ENCODE measurements at places on chromosomes 16 and 17.

DNA sequence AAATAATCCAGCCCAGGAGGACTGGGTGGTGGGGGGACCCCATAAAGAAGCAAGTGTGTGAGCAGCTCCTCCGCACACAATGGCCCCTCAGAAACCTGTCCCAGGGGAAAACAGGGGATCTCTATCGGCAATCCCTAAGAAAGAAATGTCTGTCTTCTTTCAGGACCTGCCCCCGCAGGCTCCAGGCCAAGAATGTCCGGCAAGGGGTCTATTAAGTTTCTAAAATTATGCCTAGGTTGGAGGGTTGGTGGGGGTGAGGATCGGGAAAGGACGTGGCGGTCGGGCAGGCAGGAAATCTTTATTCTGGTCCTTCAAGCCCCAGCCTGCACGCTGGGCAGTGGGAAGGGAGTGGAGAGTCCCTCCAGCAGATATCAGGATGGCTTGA lies 23.4 kb upstream of the LITAF start:
- no peak for DNase-seq

GRCh38 chr17:44543213-44543904 lies 13.9 kb upstream of the FZD2 start:
- DNase-seq, result no peak

DNA sequence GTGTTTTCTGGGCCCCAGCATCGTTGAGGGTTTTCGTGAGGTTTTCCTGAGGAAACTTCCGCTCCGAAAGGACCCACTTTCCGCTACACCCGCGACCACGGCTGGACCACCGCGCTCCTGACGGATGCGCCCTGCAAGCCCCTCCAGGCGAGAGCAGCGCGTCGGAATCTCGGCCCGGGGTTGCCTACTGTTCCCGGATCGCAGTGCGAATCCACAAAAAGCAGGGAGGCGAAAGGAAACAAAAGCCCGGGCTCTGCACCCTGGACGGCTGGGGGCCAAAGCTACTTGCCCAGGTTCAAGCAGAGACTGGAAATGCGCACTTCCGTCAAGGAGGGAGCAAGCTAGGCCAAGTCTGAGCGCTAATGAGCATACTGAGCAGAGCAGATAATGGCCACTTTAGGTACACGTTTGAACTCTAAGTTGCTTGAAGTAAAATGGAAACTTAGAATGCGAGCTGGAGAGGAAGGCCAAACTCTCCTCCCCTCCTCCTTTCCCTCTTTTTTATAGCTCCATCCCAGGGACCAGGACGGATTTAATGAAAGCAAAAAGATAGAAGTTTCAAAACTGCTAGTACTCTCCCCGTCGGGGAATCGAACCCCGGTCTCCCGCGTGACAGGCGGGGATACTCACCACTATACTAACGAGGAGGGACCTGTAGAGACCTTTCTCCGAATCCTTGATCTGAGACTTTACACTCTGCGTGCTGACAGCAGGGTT lies 11.4 kb upstream of the AURKB start:
- DNase-seq, result peak; percentile 92

DNA sequence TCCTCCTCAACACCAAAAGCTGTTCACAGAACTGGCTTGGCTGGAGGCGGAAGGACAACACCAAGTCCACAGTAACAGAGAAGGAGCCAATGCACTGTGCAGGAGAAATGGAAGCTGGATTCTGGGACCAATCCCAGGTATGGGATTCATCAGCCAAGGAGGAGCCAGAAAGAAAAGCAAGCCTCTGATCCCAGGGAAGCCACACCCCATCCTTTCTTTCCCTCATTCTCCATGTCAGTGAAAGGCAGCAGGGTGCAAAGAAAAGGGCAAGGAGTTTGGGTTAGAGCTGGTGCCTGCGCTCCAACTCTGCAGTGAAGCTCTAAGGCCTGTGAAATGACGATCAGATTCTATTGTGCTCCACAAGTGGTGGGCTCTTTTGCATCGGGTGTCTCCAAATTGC lies 11.0 kb downstream of the DCAKD start:
- DNase-seq, result no peak

GRCh38 chr16:3468501-3468900 lies 25.0 kb downstream of the NAA60 start:
- DNase-seq, result no peak

GRCh38 chr17:80872001-80872500 lies 119.6 kb upstream of the CHMP6 start:
- no peak for DNase-seq

- no peak for DNase-seq
Measured at GRCh38 chr16:86314402-86315025, 195.8 kb upstream of the FOXF1 start.

DNA sequence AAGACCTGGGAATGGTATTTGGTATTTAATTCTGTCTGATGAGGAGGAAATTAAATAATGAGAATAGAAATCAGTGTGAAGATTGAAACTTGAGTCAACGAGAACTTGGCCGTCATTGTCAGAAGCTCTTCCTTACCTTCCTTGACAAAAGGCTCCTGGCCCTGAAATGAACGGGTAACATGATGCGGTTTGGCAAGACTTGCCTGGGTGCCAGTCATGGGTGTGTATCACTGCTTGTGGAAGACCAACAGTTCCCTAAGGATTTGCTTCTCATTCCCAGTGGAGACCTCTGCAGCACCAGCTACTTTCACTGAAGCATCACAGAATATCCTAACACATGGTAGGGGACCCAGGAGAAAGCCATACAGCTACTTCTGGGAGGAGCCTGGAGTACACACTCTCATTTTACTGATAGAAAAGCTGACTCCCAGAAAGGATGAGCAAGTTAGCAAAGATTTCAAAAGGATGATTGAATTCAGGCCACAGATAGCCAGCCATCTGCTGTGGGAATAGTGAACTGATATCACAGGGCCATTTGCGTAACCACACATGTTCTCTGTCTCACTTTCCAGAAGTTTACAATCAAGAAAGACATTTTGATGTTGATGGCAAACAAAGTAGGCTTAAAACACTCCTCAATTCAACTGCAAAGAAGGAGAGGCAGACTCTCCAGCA lies 258.1 kb upstream of the SALL1 start:
- DNase-seq, result no peak

DNA sequence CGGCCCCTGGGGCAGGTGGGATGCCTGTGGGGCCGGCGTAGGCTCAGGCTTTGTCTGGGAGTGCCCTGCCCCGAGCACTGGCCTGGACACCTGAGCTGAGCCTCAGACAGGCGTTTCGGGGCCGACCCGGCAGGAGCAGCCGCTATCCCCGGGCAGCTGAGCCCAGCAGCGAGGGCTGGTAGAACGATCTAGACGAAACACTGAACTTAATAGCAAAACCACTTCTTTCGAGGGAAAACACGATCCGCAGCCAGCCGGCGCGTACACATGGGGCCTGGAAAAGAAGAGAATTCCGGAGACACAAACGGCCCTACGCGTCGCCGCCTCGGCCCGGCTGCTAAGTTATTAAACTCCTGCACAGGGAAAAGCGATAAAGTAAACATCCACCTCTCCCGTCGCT lies 22.0 kb upstream of the SSTR5 start:
- DNase-seq, result no peak

- no peak for DNase-seq
Measured at GRCh38 chr17:70976447-70976846, 807.1 kb downstream of the KCNJ2 start.

DNA sequence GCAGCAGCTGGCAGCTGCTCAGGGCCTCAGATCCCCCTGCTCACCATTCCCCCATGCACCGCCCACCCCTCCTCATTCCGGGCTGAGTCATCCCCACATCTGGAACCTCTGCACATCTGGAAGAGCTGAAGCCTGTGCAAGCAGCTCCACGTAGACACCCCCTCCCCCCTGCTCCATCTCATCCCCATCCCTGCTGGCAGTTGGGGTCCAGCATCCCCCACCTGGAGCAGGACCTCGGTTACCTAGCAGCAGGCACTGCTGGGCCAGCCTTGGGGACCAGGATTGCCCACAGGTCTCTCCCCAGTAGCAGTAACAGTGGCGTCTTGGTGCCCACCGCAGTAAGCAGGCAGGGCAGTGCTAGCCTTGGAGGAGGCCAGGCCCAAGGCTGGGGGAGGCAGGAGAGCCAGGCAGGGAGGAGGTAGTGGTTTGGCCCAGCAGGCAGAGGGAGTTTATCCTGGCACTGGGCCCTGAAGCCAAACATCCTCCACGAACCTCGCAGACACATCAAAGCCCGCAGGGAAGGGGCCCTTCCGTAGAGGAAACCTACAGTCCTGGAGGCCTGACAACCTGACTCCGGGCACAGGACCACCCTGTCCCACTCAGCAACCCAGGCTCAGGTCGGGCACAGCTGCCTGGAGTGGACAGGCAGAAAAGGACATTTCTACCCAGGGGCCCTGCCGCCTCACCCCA lies 7.7 kb upstream of the TMEM92 start:
- peak; percentile 47 for DNase-seq

DNA sequence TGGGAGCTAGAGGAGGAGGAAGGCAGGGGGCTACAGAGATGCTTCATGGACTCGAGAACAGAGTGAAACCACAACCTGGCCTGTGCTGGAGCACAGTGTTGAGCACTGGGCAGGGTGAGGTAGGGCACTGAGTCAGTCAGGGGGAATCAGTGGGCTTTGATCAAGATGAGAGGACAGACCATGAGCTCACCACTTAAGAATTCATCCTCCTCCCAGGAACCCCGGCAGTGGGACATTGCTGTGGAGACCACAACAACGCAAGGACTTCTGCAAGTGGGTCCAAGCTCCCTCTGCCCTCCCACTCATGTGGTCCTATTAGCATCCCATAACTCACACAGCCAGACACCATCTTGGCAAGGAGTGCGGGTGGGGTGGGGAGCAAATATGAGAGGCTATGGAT lies 1.7 kb upstream of the CES5A start:
- no peak for DNase-seq

DNA sequence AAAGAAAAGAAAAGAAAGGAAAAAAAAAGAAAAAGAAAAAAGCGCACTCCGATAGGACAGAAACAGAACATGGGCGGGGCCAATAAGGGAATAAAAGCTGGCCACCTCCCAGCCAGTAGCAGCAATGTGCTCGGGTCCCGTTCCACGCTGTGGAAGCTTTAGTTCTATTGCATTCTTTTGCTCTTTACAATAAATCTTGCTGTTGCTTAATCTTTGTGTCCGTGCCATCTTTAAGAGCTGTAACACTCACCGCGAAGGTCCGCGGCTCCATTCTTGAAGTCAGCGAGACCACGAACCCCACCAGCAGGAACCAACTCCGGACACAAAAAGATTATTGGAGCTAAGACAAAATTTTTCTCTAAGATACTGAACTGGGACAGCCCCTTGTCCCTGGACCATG lies 3.1 kb upstream of the ARL5C start:
- DNase-seq, result no peak

DNA sequence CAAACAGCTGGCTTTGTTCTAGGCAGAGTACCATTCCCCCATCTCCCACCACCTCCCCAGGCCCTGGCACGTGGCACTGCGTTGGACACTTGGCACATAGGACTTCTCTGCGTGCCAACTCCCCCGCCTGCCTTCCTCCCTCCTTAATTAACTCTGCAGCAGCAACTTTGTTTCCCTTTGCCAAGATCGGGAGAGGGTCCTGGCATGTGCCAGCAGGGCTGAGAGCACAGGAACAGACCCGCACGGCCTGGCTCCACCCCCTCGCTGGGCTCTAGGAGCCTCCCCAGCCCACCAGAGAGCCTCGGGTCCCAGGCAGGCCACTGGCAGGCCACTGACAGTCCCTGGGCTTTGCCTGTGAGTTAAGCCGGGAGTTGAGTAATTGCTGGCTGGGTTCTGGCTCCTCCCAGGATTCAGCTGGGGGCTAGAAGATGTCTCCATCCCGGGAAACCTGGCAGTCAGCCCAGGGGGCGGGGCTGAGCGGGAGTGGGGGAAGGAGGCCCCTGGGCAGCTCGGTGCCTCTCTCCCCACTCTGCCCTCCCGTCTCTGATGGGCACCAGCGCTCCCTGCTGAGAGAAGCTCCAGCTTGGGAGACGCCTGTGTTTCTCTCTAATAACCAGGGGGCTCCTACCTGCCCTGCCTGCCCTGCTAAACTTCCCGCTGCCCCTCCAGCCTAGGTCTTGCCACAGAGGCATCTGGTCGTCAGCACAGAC lies 224.0 kb upstream of the TNRC6C start:
- peak; percentile 89 for DNase-seq

- DNase-seq, result no peak
Measured at GRCh38 chr16:23216658-23217246, 34.2 kb downstream of the SCNN1G start.

- DNase-seq, result no peak
Measured at GRCh38 chr16:66520406-66521170, 29.3 kb downstream of the TK2 start.

DNA sequence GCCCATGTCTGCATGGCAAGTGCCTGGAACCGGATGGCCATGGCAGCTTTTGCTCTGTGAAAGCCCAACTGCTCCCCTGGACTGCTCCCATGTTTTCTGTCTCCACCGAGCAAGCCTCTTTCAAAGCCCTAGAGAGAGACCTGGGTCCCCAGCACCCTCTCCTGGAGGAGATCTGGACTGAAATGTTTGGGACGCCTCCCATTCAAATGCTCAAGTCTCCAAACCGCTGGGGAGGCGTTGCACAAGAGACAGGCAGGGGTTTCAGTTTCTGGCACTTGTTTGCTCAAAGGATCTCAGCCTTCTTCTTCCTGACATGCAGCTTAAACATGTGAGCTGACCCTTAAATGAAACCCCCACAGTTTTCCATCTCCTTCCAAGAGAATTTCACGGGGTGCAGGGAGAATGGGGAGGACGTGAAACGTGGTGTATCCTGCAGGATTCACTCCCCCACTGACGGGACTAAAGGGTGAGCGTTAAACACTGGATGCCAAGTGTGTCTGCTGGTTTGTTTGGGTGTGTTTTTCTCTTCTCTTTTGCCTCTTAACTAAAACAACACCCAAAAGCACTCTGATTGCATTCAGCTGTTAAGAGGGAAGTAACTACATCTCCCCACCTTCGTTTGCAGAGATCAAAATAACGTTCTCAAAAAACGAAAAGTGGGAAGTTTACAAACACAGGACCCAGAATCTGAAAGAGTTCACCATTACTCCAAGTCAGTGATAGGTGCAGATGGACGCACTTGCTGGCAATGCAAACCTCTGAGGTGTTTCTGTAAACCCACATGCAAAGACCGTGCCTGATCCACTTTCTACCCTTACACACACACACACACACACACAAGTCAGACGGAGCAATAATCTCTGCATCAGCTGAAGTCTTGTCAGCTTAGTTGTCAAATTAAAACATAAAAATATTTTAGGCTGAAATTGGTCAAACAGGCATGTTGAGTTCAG lies 256.9 kb downstream of the C16orf95 start:
- no peak for DNase-seq

DNA sequence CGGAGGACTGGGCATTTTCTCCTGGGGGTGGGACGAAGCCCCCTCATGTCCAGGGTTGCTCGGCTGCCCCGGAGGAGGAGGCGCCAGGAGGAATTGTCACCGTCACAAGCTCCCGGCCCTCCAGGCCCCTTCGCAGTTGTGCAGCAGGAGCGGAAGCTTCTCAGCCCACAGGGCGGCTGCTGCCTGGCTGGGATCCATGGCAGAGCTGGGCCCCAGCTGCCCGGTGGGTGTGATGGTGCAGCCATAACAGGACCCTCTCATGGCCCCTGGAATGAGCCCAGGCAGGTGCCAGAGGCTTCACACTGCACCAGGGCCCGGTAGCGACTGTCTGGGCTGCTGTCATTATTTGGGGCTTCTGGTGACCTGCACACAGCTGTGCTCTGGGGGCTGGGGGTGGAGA lies 54.9 kb upstream of the GNG13 start:
- DNase-seq, result no peak

All from breast epithelium (tissue), 4 donors.